ENCODE measurements at places on chromosomes 6 and 20. TPM values are rescaled to one million over a fixed set of nuclear protein-coding genes. Genes with fewer than 3 reads are reported as not detected.

FAXC gene
- 3.9 TPM for total RNA-seq

ADTRP gene
- total RNA-seq = 1.8 TPM

GFOD1 gene
- total RNA-seq = 8.4 TPM

GJA1 gene
- 83.6 TPM for total RNA-seq

COL12A1 gene
- total RNA-seq = 29.8 TPM

SPATS1 gene
- total RNA-seq = not detected

C4B gene
- 1.1 TPM for total RNA-seq
